ENCODE measurements at places on chromosomes 5 and 9.

DNA sequence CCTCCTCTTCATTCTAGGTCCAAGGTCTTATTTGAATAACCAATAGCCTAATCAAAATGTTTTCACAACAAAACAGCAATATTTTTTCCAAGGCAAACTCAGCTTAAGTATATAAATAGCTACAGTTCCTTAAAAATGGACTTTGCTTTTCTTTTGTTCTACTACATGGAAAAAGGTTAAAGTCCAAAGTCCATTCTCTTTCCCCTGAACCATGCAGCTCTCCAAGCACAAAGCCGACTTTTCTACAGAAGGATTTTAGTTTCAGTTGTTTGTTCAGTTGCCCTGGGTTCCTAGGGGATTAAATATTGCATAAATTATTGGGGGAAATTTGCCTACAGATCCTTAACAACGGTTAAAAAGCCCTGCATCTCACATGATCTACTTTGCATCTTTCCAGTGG, 677.0 kb upstream of the KLF4 start:
- no peak for DNase-seq

DNA sequence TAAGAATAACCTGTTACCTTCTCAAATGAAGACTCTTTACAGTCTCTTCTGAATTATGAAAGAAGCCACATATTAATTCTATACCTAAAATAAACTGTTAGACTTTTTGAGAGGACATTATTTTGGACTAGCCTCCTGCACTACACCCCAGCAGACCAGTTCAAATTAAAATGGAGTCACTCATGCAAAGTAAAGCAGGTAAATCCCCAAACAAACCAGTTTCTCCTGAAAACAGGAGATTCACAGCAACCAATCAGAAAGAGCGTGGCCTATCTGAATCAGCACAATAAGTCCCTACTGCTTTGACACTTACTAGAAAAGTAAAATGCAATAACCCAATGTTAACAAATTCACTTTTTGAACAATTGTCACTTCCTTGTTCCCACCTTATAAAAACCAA, 58.8 kb downstream of the PTBP3 start:
- DNase-seq = no peak

- no peak for DNase-seq
Observed at GRCh38 chr5:113233606-113234005, 201.2 kb downstream of the TSSK1B start.

- no peak for DNase-seq
Observed at GRCh38 chr9:34256104-34256503, 73.0 kb downstream of the KIF24 start.

GRCh38 chr5:57595523-57595991, 112.9 kb upstream of the ACTBL2 start:
- DNase-seq = no peak

- DNase-seq = no peak
Observed at GRCh38 chr9:12693141-12693540, at the start of gene TYRP1. TYRP1 (plus strand) TSS chr9:12693385; CDS start chr9:12693997, 612 bp downstream.

GRCh38 chr9:119556129-119556875, 187.1 kb upstream of the BRINP1 start:
- DNase-seq = peak; percentile 73

GRCh38 chr5:128163991-128164390, 80.4 kb downstream of the SLC12A2 start:
- no peak for DNase-seq

- DNase-seq = no peak
Observed at GRCh38 chr5:34001241-34001841, 6.5 kb downstream of the AMACR start.

- DNase-seq = no peak
Observed at GRCh38 chr5:147448766-147449165, 61.1 kb downstream of the DPYSL3 start.

GRCh38 chr5:151250346-151251000, 2.5 kb upstream of the GM2A start:
- no peak for DNase-seq

- DNase-seq = no peak
Observed at GRCh38 chr9:20357037-20357432, 265.3 kb downstream of the MLLT3 start.

DNA sequence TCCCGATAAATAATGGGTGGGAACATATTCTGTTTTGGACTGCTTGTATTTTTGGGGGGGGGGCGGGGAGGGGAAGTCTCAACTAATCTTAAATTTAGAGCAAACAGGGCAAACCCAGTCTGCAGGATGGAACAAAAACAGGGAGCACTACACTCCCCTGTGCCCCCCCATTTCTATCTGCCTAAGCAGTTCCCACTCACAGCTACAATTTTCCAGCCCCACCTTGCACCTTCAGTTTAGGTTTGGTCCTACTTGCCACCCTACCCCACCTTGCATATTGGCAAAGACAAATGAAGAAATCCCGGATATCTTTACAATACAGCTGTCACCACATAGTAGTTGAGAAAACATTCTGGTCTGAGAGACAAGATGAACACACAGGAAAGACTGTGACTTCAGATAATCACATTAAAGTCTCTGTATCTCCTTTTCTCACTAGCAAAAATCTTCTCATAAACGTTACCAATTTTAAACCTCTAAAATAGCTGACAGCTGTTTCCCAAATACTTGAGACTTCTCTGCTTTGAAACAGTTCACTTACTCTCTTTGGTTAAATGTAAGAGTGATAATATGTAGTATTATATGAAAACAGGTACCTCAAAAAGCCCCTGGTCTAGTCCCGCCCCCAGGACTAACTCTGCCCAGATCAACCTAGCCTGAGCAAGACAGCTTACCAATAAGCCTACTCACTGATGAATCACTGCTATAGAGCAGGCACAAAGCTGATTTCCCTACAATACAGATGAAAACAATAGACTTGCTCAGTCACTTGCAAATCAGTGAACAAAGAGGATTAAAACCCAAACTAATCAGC, 5.2 kb upstream of the RAPGEF6 start:
- DNase-seq = peak; percentile 76

- no peak for DNase-seq
Observed at GRCh38 chr9:78547831-78548230, 250.9 kb downstream of the PSAT1 start.

- no peak for DNase-seq
Observed at GRCh38 chr9:137276473-137277328, 825 bp upstream of the TOR4A start.

GRCh38 chr9:137218754-137219271, 3.2 kb downstream of the RNF208 start:
- no peak for DNase-seq

GRCh38 chr5:4480528-4481349, 659.4 kb upstream of the ADAMTS16 start:
- no peak for DNase-seq

GRCh38 chr5:62395210-62395950, 8.3 kb downstream of the DIMT1 start:
- peak; percentile 35 for DNase-seq

GRCh38 chr5:34011536-34011935, 3.7 kb upstream of the AMACR start:
- DNase-seq = no peak

- DNase-seq = no peak
Observed at GRCh38 chr5:138492560-138493045, 27.3 kb downstream of the EGR1 start.

DNA sequence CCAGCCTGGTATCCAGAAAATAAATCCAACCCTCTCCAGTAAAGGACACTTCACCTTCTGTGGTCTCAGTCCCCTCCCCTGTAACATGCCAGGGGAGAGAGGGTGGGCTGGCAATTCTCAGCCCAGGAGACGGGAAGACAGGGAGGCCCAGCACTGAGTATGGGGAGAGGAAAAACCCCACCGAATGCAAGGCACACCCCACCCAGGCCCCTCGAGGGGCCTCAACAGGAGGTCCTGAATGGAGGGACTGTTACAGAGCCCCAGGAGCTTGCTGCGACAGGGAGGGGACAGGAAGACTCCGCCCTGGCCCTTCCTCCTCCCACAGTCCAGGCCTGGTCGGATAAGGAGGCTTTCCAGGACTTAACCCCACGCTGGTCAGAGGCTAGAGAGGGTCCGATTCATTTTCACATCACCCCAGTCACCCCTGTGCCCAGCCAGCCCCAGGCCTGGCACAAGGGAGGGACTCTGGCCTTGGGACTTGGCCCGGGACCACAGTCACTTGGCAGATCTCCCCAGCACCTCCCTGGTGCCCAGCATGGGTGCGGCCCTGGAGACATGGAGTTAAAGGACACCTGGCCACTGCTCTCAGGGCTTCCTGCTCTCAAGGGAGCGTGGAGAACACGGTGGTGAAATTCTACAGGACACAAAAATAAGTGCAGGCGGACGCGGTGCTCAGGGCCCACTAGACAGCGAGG, 44.9 kb upstream of the STXBP1 start:
- DNase-seq = no peak

DNA sequence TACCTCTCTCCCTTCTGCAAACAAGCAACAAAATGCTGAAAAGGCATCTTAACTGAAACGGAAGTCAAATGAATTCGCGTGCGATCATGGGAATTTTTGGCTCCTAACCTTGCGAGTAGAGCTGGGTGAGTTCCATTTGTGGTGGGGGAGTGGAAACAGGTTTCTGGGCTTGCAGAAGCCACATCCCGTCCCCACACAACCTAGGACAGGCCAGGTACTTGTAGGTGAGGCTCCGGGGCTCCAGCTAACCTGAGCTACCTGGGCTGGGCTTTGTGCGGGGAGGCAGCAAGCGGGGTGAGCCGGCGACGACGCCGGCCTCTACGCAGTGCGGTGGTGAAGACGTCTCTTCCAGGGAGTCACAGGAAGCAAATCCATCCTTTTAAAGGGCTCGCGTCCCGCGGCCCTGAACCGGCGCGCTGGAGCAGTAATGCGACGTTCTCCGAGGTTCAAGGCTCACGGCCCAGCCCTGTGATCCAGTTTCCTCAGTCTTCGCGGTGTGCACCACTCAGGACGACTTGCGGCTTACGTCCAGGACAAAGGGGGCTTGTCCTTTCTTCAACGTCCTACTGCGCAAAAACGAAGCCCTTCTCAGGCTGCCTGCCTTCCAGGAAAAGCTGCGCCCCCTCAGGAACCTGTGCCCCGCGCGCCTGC, 567 bp upstream of the SPIN1 start:
- peak; percentile 31 for DNase-seq

DNA sequence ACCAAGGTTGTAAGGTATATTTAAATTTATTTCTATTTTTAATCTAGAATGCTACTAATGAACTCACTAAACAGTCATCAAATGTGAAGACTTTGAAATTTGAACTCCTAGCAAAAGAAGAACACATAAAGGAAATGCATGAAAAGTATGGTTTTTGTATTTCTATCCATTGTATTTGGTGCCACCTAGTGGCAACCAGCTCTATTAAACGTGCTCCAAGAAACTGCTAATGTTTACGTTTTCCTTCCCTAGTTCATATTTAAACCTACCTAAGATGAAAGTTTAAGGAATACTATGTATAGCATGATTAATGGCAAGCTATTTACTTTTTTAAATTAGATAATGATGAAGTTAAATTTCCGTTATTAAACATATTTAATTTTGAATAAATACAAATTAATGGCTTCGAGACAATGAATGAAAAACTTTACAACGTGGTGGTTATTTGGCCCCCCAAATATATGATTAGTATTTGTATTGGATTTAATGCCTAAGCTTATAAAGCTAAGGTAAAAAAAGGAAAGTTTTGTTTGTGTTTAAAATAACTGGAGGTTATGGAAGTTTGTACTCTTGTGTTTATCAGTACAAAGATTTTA, 115.9 kb upstream of the SH3GL2 start:
- peak; percentile 19 for DNase-seq

GRCh38 chr5:90878081-90878480, 319.5 kb downstream of the ADGRV1 start:
- no peak for DNase-seq

- DNase-seq = no peak
Observed at GRCh38 chr5:141729387-141730006, 47.5 kb upstream of the ARAP3 start.

DNA sequence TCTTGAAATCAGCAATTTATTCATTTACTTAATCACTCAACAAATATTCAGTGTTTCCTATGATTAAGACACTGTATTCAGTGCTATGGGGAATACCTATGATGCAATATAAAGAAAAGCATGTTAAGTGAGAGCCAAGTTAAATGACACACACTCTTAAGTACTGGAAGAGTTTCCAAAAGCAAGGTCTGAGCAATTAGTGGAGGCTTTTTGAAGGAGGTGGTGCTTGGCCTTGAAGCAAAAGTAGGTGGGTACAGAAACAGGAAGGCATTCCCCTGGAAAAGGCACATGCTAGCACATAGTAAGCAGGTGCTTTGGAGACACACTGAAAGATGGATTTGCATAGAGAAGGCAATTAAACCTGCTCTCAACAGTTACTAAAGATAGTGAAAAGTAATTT, 4.0 kb downstream of the TSLP start:
- no peak for DNase-seq

All from activated CD4-positive, alpha-beta T cell treated with anti-CD3 and anti-CD28 coated beads for 48 hours (primary cell).